ENCODE measurements at places on chromosomes 6 and 20.

DNA sequence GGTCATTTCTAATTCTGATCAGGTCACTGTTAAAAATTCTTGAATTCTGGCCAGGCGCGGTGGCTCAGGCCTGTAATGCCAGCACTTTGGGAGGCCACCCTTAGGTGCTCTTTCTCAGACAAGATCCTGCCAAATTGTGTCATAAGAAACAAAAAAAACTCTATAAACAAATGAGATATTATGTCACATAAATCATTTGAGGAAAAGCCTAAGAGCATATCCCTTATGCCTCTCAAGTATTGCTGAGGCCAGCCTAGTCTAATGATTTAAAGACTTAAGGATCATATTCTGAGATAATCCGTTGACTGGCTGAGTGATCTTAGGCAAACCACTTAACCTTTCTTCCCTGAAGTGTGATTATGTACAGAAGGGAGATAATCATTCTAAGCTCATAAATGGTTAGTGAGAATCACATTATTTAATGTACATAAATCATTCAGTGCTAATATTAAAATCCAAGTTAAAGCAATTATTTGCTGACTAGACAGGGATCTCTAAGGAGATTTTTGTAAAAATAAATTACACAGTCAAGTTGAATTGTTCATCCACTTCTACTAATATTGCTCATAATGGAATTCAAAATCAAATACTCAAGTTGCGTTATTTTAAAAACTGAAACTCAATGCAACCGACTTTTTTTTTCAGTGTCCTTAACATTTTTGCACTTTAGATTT is 365.4 kb downstream of the PHF3 start:
- DNase-seq: no peak

GRCh38 chr6:114304304-114304887 is 38.4 kb downstream of the HS3ST5 start:
- DNase-seq: no peak

DNA sequence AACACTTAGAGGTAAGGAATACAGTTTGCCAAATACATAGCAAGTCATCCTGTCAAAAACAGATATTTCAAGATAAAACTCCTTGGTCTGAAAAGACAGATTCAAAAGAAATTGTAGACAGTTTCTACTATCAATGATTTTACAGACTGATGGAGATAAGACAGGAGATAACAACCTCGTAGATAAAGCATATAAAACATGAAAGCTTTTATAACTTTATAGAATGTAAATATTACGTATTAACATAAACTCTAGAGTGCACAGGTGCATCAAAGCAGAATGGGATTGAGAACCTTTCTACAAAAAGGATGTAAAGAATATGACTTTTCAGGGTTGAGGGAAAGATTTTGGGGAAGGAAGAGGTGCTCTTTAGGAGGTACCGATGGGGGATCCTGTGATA is 158.0 kb upstream of the CENPW start:
- no peak for DNase-seq

- no peak for DNase-seq
These were observed 109.1 kb downstream of the UTRN start for GRCh38 chr6:144394210-144394609.

- DNase-seq: peak; percentile 89
These were observed 7.1 kb downstream of the RBM38 start for GRCh38 chr20:57398231-57398821.

- no peak for DNase-seq
These were observed 69.7 kb downstream of the ANKS1A start for GRCh38 chr6:34958734-34959133.

Measured in CD4-positive, alpha-beta T cell treated with Interleukin-2 at 100 ng/mL for 4 hours (primary cell).